ENCODE measurements at places on chromosomes 16 and 17.

GRCh38 chr16:4404247-4404966 lies 12.0 kb downstream of the CORO7 start:
- DNase-seq = no peak

- DNase-seq = no peak
These were observed 136.6 kb downstream of the ENGASE start for GRCh38 chr17:79211061-79211770.

GRCh38 chr16:46783800-46784199 lies 35.7 kb upstream of the MYLK3 start:
- DNase-seq = no peak

DNA sequence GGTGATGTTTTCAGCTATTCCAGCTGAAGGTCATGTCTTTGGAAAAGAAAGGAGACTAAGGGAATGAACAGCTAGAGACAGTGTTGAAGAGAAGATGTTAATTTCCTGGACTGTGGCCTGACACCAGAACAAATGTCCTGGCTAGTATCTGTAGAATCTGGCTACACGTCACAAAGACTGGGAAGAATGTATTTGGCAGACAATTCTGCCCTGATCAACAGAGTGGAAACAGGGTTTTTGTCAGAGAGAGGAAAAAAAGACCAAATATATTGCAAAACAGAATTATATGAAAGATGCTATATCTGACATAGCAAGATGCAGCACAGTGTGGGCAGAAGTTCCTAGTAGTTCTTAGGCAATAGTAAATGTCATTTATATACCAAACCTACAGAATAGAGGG lies 17.0 kb upstream of the ANKFN1 start:
- DNase-seq = no peak

DNA sequence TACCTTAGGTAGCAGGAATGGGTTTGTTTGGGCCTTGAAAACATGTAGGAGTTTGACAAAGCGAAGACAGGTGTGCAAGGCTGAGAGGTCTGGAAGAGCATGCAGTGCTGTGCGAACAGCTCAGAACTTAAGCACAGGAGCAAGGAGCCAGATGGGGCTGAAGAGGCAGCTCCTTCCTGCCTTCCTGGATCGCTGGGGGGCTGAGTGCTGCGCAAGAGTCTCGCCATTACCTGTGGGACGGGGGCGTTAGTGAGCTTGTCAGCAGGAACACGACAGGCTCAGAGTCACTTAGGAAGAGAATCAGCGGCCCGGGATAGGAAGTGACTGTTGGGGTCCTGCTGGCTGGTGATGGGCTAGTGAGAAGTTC lies 464 bp upstream of the MRM1 start:
- DNase-seq = no peak

DNA sequence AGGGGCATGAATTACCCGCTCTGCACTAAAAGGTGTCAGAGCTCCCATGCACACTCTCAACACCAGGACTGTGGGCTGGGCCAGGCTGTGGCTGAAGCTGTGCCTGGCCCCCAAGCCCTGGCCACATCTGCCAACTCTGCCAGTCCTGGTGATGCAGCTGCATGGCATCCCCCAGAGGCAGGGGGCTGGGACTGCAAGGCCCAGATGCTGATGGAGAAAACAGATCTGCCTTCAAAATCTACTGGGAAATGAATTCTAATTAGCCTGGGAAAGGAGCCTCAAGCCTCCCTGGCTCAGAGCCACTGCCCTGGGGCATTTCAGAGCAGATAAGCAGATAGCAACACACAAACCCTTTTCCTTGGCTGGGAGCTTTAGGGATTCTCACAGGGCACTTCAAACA lies 3.4 kb downstream of the CHST6 start:
- DNase-seq = no peak

GRCh38 chr17:75182319-75182568 lies 515 bp downstream of the SUMO2 start:
- DNase-seq = no peak

GRCh38 chr17:4318596-4318995 lies 47.9 kb downstream of the UBE2G1 start:
- DNase-seq = no peak

DNA sequence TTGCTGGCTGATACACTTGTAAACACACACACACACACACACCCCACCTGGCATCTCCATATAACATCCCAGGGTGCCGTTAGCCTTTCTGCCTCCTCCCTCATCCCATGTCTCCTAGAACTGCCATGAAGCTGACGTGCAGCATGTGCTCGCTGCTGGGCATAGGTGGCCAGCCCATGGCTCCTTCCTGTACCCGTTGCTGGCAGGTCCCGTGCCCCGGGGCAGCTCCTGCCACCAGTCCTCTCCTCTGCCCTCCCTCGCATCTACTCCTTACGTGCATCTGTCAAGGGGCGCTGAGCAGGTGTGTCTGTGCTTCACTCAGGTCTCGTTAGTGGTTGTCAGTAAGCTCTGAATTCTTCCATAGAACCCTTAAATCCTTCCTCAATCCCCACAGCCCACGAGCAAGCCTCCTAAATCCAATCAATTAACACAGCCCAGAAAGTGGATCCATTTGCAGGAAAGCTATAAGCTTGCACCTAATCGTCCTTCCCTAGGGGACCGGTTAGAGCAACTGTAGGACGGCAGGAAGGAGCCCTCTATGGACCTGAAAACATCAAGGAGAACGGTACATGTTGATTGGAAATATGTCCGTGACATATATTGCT lies 218.1 kb upstream of the FOXF1 start:
- DNase-seq = no peak

DNA sequence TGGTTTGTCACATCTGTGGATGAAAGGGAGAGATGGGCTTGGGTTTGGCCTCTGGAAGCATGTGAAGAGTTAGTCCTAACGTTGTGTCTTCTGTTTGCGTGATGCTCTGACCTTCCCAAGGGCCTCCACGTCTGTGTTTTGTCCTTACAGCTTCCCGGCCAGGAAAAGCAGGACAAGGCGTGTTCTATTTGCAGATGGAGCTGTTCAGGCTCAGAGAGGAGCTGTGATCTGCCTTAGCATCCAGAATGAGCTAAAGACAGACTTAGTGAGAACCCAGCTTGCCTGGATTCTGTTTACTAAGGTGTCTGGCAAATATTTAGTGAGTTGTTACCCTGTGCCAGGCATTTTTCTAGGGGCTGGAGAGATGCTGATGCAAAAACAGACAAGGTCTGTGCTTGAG lies 282.1 kb downstream of the CBLN1 start:
- DNase-seq = no peak

- DNase-seq = no peak
These were observed 41.9 kb upstream of the CRHR1 start for GRCh38 chr17:45742251-45742650.

GRCh38 chr16:81445143-81445961 lies 744 bp downstream of the CMIP start:
- peak; percentile 42 for DNase-seq

- DNase-seq = no peak
These were observed 1.7 kb upstream of the AKTIP start for GRCh38 chr16:53504665-53505064.

- no peak for DNase-seq
These were observed 28.0 kb downstream of the AKAP1 start for GRCh38 chr17:57113011-57113410.

GRCh38 chr16:5396880-5397279 lies 299.3 kb upstream of the EEF2KMT start:
- DNase-seq = no peak

DNA sequence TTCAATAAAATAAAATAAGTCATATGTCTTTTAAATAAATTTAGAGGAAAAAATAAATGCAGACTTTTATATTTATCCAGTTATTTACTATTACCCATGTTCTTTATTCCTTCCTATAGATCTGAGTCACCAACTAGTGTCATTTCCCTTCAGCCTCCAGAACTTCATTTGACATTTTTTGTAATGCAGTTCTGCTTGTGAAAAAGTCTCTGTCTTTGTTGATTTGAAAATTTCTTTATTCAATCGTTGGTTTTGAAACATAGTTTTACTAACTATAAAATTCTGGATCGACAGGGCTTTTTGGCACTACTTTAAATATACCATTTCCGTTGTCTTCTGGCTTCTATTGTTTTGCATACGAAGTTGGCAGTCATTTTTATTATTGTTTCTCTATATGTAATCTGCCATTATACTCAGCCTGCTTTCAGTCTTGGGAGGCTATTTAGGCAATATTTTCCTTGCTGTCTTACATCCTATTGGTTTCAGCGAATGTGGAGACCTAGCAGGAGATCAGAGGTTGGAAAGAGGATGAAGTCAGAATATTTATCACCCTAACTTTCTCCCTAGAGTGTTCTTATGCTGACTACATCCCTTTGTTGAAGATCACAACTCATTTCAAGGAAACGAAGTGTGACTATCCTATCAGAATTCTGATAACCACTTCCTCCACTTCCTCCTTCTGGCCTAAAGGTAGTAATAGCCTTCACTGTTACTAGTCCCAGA lies 42.0 kb upstream of the SLC6A2 start:
- DNase-seq = no peak

DNA sequence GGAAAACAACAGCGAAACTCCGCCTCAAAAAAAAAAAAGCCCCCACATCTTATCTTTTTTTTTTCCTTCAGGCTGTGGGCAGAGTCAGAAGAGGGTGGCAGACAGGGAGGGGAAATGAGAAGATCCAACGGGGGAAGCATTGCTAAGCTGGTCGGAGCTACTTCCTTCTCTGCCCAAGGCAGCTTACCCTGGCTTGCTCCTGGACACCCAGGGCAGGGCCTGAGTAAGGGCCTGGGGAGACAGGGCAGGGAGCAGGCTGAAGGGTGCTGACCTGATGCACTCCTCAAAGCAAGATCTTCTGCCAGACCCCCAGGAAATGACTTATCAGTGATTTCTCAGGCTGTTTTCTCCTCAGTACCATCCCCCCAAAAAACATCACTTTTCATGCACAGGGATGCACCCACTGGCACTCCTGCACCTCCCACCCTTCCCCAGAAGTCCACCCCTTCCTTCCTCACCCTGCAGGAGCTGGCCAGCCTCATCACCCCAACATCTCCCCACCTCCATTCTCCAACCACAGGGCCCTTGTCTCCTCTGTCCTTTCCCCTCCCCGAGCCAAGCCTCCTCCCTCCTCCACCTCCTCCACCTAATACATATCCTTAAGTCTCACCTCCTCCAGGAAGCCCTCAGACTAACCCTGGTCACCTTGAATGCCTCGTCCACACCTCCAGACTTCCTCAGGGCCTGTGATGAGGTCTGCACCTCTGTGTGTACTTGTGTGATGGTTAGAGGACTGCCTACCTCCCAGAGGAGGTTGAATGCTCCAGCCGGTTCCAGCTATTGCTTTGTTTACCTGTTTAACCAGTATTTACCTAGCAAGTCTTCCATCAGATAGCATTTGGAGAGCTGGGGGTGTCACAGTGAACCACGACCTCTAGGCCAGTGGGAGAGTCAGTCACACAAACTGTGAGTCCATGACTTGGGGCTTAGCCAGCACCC lies 1.2 kb upstream of the HBA1 start:
- DNase-seq = no peak

DNA sequence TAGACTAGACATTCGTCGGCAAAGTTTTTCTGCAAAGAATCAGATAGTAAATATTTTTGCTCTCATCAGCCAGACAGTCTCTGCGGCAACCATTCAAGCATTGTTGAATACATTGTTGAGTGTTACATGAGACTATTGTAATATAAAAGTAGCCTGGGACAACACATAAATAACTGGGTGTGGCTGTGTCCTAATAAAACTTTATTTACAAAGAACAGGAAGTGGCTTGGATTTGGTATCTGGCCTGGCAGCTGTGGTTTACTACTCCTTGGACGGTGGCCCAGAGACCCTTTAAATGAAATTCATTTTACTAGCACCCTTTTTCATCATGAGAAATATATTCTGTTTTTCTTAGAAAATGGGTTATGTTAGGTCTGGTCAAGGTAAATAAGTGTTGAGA lies 297.2 kb downstream of the WWOX start:
- no peak for DNase-seq

- DNase-seq = no peak
These were observed 20.0 kb downstream of the IST1 start for GRCh38 chr16:71915350-71915749.

DNA sequence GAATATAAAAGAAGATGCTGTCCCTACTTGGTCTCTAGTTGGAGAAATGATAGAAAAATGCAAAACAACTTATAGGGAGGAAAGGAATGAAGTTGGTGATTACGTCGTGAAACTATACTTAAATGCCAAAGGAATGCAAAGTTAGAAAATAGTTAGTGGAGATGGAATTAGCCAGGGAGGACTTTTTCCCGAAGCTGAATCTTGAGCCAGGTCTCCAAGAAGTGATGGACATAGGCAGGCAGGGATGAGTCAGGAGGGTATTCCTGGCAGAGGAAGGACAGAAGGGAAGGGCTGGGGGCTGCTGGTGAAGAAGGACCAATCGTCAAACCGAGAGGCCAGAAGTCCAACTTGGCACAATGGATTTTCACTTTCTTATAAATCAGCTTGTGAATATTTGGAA lies 1.8 kb downstream of the SNTB2 start:
- no peak for DNase-seq

GRCh38 chr16:83494459-83494858 lies 313.3 kb upstream of the HSBP1 start:
- no peak for DNase-seq

- DNase-seq = no peak
These were observed 92.1 kb downstream of the WDR59 start for GRCh38 chr16:74892574-74893461.

GRCh38 chr16:84599521-84600202 lies 18.2 kb downstream of the COTL1 start:
- DNase-seq = peak; percentile 71

DNA sequence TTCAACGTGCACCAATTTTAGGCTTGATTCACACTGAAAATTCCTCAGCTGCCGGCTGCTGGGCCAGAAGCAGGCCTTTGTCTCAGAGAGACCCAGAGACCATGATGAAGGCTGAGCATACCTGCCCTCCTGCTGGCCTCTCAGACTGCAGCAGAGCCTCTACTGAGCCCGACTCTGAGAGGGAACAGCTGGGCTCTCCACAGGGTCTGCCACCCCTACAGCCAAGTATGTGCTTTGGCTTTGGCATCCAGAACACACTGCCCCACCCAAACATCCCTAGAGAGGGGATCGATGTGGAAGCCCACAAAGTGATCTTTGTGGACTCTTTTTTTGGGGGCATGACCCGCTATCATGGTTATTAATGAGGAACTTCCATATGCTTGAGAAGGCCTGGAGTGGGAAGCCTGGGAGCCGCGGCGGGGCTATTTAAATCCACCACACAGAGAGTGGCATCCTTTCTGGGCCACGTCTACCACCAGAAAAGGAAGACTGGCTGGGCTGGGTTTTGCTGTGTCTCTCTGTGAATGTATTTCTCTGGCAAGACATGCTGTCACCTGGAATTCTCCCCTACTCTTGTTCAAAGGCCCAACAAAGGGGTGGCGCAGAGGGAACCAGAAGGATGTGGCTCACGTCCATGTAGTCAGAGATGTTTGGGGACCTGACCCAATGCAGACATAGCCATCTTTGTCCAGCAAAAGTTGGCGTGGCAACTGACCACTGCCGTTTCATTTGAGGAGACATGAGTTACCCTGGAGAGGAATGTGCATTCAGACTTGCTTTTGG lies 69.3 kb downstream of the GNAO1 start:
- no peak for DNase-seq

Measured in stimulated activated CD4-positive, alpha-beta T cell treated with anti-CD3 and anti-CD28 coated beads, Interleukin-15, amount 100 ng/mL, for 48 hours (primary cell).